SJCRH30 (cell line): ENCODE measurements at places on chromosomes 2 and 18. TPM values are rescaled to one million over a fixed set of nuclear protein-coding genes. Genes with fewer than 3 reads are reported as not detected.

CHST9 gene
- 9.2 and 10.7 TPM in 2 replicates for total RNA-seq

HAUS1 gene
- total RNA-seq = 45.8 and 53.3 TPM in 2 replicates

RGPD4 gene
- total RNA-seq = 0.05 TPM in 1 of 2 replicates, not detected in the other

CPLX4 gene
- not detected in 2 replicates for total RNA-seq

DNA sequence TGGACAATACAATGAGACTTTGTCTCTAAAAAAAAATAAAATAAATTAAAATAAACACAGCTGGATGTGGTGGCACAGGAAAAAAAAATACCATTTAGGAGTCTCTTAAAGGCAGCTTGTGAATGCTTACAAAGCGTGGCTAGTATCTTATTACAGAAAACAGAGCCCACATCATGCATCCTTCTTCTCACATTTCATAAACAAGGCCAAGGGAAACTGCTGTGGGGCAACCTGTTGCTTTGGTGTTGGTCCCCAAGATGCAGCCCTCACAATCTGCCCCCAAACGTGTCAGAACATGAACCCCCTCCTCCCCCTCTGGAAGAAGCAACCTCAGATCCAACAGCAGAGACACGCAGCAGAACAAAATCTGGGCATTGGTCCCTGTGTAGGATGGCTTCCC lies 2.6 kb downstream of the SLC14A1 start:
- no peaks in the 10 kb centered on the region for H3K4me1 ChIP-seq
- peak; percentile 2 for DNase-seq
- H3K36me3 ChIP-seq = no peaks in the 10 kb centered on the region

- no peak overlapping the region for H3K27ac ChIP-seq
- H3K27me3 ChIP-seq = no peaks in the 10 kb centered on the region
- H3K36me3 ChIP-seq = no peaks in the 10 kb centered on the region
- no peaks in the 10 kb centered on the region for H3K4me1 ChIP-seq
Observed at GRCh38 chr2:14927021-14927564, 294.6 kb downstream of the LRATD1 start.

DNA sequence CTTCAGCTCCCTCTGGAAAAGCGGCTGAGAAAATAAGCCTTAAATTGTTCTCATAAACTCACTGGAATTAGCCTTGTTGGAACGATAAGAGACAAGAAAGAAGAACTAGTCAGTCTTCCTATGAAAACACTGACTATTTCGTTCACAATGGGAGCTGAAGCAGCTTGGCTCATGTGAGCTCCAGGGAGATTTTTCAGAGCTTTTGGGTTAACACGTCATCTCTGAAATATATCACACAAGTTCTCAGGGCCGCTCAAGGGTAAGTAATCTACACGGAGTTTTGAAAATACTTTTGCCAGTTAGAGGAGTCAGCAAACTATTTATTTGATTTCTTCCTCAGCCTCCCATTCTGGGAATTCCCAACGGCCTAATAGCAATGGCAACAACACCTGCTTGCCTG lies 316.2 kb upstream of the MGAT5 start:
- H3K4me3 ChIP-seq = no peak overlapping the region
- no peak for DNase-seq
- H3K27ac ChIP-seq = no peak overlapping the region
- no peaks in the 10 kb centered on the region for H3K36me3 ChIP-seq
- H3K4me1 ChIP-seq = no peaks in the 10 kb centered on the region

- H3K36me3 ChIP-seq = no peaks in the 10 kb centered on the region
- no peak overlapping the region for H3K27ac ChIP-seq
- no peaks in the 10 kb centered on the region for H3K27me3 ChIP-seq
- H3K4me3 ChIP-seq = no peak overlapping the region
- DNase-seq = no peak
- peaks cover 16% of the 10 kb centered on the region; the same call in 1 of the 2 replicates for H3K4me1 ChIP-seq
Observed at GRCh38 chr2:216987252-216987821, 127.5 kb upstream of the TNP1 start.

- H3K27ac ChIP-seq = peak overlapping the region; percentile 90
- H3K36me3 ChIP-seq = peaks cover 5% of the 10 kb centered on the region; the same call in 1 of the 2 replicates
- peak; percentile 93 for DNase-seq
- peak overlapping the region; percentile 42 for H3K4me3 ChIP-seq
Observed at GRCh38 chr18:62018034-62018758, 125.4 kb upstream of the RNF152 start.

DNA sequence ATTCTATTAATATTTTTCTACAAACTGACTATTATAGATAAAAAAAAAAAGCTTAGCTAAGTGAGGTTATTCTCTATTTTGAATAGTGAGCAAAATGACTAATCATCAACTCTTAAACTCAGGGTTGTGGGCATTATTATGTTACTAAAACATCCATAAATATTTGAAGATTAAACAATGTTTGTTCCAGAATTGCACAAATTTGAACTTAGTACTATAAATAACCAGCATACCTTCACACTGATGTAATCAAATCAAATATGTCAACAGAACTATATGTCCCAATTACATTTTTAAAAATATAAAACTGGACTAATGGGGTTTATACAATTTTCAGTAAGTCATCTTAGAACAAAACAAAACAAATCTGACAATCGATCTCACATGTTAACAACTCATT lies 800.9 kb downstream of the LRP1B start:
- H3K36me3 ChIP-seq = no peaks in the 10 kb centered on the region
- no peak for DNase-seq
- H3K27me3 ChIP-seq = no peaks in the 10 kb centered on the region
- peaks cover 2% of the 10 kb centered on the region; the same call in 1 of the 2 replicates for H3K4me1 ChIP-seq
- no peak overlapping the region for H3K4me3 ChIP-seq
- no peak overlapping the region for H3K27ac ChIP-seq

GRCh38 chr18:58668211-58668610 lies 3.1 kb upstream of the MALT1 start:
- no peak for DNase-seq
- H3K27ac ChIP-seq = no peak overlapping the region
- H3K27me3 ChIP-seq = no peaks in the 10 kb centered on the region
- no peak overlapping the region for H3K4me3 ChIP-seq

DNA sequence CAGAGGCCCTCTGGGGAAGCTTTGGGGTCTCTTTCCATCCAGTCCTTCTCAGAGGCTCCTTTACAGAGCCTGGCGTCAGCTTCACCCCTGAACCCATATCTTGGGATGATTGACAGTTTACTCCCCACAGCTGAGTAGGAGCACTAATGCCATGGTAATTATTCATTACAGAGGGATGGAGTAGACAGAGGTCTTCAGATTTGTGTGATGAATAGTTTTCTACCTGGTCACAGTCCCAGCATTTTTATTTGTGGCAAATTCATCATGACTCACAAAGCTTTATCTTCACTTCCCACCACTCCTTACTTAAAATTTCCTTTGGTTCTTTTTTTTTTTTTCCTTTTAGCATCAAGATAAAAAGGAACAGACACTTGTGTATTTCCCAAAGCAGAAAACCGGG lies 104.2 kb downstream of the CCDC85A start:
- no peak overlapping the region for H3K27ac ChIP-seq
- no peak for DNase-seq
- H3K27me3 ChIP-seq = no peaks in the 10 kb centered on the region
- H3K4me1 ChIP-seq = no peaks in the 10 kb centered on the region

DNA sequence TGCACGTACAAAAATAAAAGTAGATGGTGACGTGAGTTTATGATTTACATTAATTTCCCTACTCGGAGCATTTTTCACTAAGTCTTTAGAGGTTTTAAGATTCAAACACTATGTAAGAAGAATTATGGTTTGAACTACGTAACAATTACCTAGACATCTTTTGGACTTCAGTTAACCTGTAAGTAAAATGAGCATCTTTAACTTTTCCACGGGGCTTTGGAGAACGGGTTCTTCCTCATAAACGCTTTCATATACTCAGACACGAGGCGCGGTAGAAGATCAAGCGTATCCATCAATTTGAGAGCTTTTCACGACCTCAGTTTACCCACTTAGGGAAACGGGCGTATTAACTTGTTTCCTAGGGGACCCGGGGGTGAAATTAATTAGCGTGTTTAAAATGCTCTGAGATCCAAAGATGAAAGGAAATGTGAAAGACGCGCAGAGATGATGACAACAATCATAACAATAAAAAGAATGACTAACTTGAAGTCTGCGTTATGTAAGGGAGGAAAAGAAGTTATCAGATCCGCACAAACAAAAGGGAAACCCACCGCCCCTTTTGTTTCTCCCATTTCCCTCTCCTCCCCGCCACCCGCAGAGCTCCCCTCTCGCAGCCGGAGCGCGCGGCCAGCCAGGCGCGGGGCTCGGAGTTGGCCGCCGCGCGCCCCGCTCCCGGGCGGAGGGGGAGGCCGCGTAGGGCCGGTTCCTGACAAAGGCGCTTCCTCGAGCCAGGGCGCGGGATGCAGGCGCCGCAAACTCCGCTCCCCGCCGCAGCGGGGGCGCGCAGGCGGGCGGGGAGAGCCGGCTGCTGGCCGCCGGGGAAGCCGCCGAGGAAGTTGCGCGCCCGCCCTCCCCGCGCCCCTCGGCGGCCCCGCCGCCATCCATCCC lies 807 bp downstream of the PELI1 start:
- peaks cover 17% of the 10 kb centered on the region for H3K4me1 ChIP-seq
- peak overlapping the region; percentile 88 for H3K27ac ChIP-seq
- no peaks in the 10 kb centered on the region for H3K27me3 ChIP-seq

DNA sequence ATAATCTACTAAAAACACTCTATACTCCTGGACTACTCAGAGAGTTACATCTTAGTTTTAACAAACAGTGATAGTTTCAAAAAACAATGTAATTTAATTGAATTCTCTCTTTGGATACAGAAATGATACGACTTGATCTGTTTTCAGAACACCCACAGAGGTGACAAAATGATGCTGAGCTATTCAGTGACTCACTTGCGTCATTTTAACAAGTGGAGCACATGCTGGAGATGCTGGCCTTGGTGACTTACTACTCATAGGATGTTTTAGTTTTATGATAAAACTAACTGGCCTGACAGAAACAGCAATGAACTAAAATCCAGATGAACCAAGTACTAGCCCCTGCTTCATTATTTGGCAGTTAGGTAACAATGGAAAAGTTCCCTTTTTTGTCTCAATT lies 101.3 kb upstream of the ITGB6 start:
- no peak for DNase-seq
- H3K4me1 ChIP-seq = no peaks in the 10 kb centered on the region
- H3K27me3 ChIP-seq = no peaks in the 10 kb centered on the region
- peaks cover 28% of the 10 kb centered on the region for H3K36me3 ChIP-seq

- no peak for DNase-seq
- H3K4me3 ChIP-seq = no peak overlapping the region
- H3K4me1 ChIP-seq = peaks cover 39% of the 10 kb centered on the region
- H3K36me3 ChIP-seq = no peaks in the 10 kb centered on the region; the same call in 1 of the 2 replicates
- no peaks in the 10 kb centered on the region for H3K27me3 ChIP-seq
Observed at GRCh38 chr2:55106148-55106547, 55.9 kb upstream of the RTN4 start.

- DNase-seq = no peak
- H3K4me1 ChIP-seq = no peaks in the 10 kb centered on the region
- H3K27me3 ChIP-seq = no peaks in the 10 kb centered on the region
- no peak overlapping the region for H3K27ac ChIP-seq
- no peak overlapping the region for H3K4me3 ChIP-seq
Observed at GRCh38 chr2:72994991-72995380, 76.5 kb downstream of the SFXN5 start.

- no peaks in the 10 kb centered on the region for H3K27me3 ChIP-seq
- no peaks in the 10 kb centered on the region for H3K4me1 ChIP-seq
- H3K4me3 ChIP-seq = no peak overlapping the region
- no peak for DNase-seq
- H3K27ac ChIP-seq = no peak overlapping the region
Observed at GRCh38 chr18:6039055-6039454, 143.7 kb upstream of the TMEM200C start.

GRCh38 chr2:8324164-8324856 lies 357.5 kb upstream of the ID2 start:
- no peaks in the 10 kb centered on the region for H3K36me3 ChIP-seq
- no peaks in the 10 kb centered on the region for H3K4me1 ChIP-seq
- no peak overlapping the region for H3K4me3 ChIP-seq
- no peak overlapping the region for H3K27ac ChIP-seq
- H3K27me3 ChIP-seq = peaks cover 4% of the 10 kb centered on the region; the same call in 1 of the 2 replicates

DNA sequence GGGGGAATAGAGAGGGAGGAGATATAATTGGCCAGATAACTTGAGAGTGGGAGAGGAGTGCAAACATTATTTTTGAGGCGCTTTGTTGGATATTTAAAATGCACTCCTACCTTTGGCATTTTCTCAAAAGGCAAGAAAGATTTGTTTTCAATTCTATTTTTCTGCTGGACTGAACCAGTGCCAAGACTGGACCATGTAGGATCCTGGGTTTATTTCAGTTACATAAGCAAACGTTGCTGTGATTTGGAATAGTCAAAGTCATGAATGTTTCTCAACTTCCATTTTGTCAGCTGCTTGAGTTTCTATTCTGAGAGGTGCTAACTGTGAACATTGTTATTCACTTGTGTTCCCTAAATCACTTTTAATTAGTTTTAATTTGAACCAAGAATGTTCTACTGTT lies 8.9 kb upstream of the CHRNA1 start:
- no peak overlapping the region; the same call in 1 of the 2 replicates for H3K27ac ChIP-seq
- DNase-seq = no peak
- H3K4me3 ChIP-seq = peak overlapping the region; percentile 37; the same call in 1 of the 2 replicates
- H3K36me3 ChIP-seq = no peaks in the 10 kb centered on the region
- peaks cover 10% of the 10 kb centered on the region for H3K4me1 ChIP-seq
- H3K27me3 ChIP-seq = no peaks in the 10 kb centered on the region

DNA sequence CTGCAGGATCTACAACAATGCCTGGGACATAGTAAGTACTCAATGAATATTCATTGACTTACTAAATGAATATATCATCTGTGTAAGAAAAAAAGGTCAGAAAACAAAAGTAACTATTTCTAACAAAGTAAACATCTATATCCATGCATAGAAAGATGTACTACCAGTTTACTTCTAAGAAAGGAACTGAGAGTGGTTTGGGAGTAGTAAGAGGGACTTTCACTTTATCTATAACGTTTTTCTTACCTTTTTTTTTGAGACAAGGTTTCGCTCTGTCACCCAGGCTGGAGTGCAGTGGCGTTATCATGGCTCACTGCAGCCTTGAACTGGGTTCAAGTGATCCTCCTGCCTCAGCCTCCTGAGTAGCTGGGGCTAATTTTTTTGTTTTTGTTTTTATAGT lies 25.7 kb downstream of the DHX57 start:
- H3K4me3 ChIP-seq = no peak overlapping the region
- DNase-seq = no peak
- H3K27me3 ChIP-seq = no peaks in the 10 kb centered on the region

GRCh38 chr2:178506101-178506500 lies 25.8 kb downstream of the PLEKHA3 start:
- H3K36me3 ChIP-seq = peaks cover 38% of the 10 kb centered on the region
- DNase-seq = no peak
- no peaks in the 10 kb centered on the region for H3K27me3 ChIP-seq
- no peak overlapping the region for H3K4me3 ChIP-seq
- H3K27ac ChIP-seq = no peak overlapping the region
- no peaks in the 10 kb centered on the region for H3K4me1 ChIP-seq

GRCh38 chr2:55111570-55112228 lies 61.4 kb upstream of the RTN4 start:
- peak overlapping the region; percentile 79 for H3K27ac ChIP-seq
- peak overlapping the region; percentile 18 for H3K4me3 ChIP-seq
- peaks cover 57% of the 10 kb centered on the region for H3K4me1 ChIP-seq
- DNase-seq = peak; percentile 95

GRCh38 chr2:101704046-101704466 lies 6.5 kb downstream of the MAP4K4 start:
- peak; percentile 17 for DNase-seq
- no peak overlapping the region for H3K27ac ChIP-seq
- no peak overlapping the region for H3K4me3 ChIP-seq
- H3K36me3 ChIP-seq = peaks cover 24% of the 10 kb centered on the region

- no peaks in the 10 kb centered on the region for H3K27me3 ChIP-seq
- no peak overlapping the region for H3K27ac ChIP-seq
- no peak for DNase-seq
- no peak overlapping the region for H3K4me3 ChIP-seq
- no peaks in the 10 kb centered on the region for H3K4me1 ChIP-seq
- H3K36me3 ChIP-seq = no peaks in the 10 kb centered on the region
Observed at GRCh38 chr18:30465096-30465495, 577.4 kb downstream of the DSC3 start.

GRCh38 chr2:101300836-101301235 lies 7.7 kb downstream of the RNF149 start:
- no peak overlapping the region for H3K4me3 ChIP-seq
- H3K27me3 ChIP-seq = no peaks in the 10 kb centered on the region
- DNase-seq = no peak
